ENCODE measurements at places on chromosomes 3 and 15. TPM values are rescaled to one million over a fixed set of nuclear protein-coding genes. Genes with fewer than 3 reads are reported as not detected.
A peak's percentile ranks its signal among the peaks of the same experiment; 100 is the strongest.

PCLAF gene
- total RNA-seq, result not detected

- no peak overlapping the region for H3K27ac ChIP-seq
- no peaks in the 10 kb centered on the region for H3K4me1 ChIP-seq
- H3K4me3 ChIP-seq, result no peak overlapping the region
- no peaks in the 10 kb centered on the region for H3K27me3 ChIP-seq
- DNase-seq, result no peak
These were observed 114.1 kb downstream of the DCLK3 start for GRCh38 chr3:36650271-36650671.

DNA sequence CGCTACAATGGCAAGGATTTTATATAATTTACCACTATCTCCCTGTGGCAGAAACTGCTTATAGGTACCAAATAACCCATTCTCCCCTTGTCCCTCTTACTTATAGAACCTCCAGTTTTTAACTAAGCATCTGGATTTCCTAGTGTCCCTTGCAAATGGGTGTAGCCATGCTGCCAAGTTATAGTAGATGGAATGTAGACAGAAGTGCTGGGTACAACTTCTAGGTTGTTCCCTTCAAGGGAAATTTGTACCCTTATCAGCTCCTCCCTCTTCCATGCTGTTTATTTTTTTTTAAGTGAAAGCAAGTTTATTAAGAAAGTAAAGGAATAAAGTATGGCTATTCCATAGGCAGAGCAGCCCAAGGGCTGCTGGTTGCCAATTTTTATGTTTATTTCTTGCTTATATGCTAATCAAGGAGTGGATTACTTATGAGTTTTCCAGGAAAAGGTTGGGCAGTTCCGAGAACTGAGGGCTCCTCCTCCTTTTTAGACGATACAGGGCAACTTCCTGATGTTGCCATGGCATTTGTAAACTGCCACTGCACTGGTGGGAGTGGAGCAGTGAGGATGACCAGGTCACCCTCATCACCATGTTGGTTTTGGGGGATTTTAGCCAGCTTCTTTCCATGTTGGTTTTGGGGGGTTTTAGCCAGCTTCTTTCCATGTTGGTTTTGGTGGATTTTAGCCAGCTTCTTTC lies 40.1 kb upstream of the TM4SF19 start:
- H3K27ac ChIP-seq, result no peak overlapping the region
- no peaks in the 10 kb centered on the region for H3K36me3 ChIP-seq
- no peak for DNase-seq

DNA sequence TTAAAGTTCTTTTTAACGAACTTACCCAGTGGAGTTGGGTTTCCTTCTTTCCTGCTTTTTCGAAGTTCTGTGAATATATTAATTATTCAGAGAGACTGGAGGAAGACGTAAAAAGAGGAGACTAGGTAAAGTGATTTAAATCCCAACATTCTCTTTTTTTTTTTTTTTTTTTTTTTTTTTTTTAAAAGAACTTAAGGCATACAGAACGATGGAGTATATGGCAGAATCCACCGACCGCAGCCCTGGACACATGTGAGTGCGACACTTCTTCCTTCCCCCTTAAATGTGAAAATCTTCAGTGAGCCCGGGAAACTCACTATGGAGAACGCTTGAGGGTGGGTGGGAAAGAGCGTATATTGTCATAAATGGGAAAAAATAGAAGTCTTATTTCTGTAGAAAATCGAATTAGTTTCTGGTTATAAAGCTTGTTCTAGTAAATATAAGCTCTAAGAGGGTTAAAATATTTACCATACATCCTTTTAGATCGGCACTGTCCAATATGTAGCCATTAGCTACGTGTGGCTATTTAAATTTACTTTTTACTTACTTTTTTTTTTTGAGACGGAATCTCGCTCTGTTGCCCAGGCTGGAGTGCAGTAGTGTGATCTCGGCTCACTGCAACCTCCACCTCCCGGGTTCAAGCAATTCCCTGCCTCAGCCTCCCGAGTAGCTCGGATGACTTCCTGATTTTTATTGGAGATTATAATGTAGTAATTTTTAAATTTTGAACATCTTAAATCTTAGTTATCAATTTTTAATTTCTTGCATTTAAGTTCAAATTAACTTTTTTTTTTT lies 892 bp downstream of the NMD3 start:
- peak overlapping the region; percentile 98 for H3K4me3 ChIP-seq
- H3K27ac ChIP-seq, result peak overlapping the region; percentile 97
- peaks cover 20% of the 10 kb centered on the region for H3K36me3 ChIP-seq

GOLGA8T gene
- total RNA-seq, result not detected

DNA sequence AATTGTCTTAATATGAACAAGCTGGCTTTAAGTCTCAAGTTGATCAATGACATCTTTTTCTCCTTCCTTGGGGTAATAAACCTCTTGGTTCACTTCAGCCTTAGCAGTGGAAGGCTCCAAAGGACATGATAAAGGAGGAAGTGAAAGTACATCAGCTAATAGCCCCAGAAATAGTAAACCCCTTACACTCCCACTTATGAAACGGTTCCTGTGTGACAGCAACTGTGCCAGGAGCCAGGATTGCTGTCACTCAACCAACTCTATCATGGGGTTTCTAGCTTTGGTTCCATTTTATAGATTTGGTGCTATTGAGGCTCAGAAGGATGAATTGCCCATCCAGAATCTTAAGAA lies 216.7 kb downstream of the ABHD5 start:
- H3K36me3 ChIP-seq, result no peaks in the 10 kb centered on the region
- H3K27ac ChIP-seq, result no peak overlapping the region
- H3K4me3 ChIP-seq, result no peak overlapping the region
- H3K27me3 ChIP-seq, result no peaks in the 10 kb centered on the region
- H3K4me1 ChIP-seq, result peaks cover 17% of the 10 kb centered on the region

UBAP1L gene
- 16.7 TPM for total RNA-seq

- no peak overlapping the region for H3K27ac ChIP-seq
- H3K4me3 ChIP-seq, result no peak overlapping the region
- no peaks in the 10 kb centered on the region for H3K27me3 ChIP-seq
- no peak for DNase-seq
- no peaks in the 10 kb centered on the region for H3K4me1 ChIP-seq
- no peaks in the 10 kb centered on the region for H3K36me3 ChIP-seq
These were observed 441.9 kb downstream of the PLOD2 start for GRCh38 chr3:145719114-145719513.

CSK gene
- total RNA-seq, result 56.4 TPM

Measured in tibial nerve (tissue), 4 donors.